ENCODE measurements at places on chromosomes 3 and 15.

DNA sequence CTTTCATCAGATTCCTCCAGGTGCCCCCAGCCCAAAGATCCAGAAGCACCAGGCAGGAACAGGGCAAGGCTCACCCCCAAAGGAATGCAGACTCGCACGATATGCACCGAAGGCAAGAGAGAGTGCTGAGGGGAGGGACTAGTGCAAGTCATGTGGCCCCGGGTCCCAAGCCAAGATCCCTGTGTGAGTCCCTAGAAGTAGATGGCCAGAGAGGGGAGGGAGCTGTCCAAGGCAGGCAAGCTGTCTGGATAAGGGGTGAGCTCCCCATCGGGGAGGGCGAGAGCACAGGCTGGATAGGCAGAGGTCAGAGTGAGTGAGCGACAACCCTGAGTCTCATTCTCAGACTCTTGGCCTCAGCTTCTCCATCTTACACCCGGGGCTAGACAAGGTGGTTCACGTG, 171.5 kb upstream of the LINGO1 start:
- DNase-seq = no peak

DNA sequence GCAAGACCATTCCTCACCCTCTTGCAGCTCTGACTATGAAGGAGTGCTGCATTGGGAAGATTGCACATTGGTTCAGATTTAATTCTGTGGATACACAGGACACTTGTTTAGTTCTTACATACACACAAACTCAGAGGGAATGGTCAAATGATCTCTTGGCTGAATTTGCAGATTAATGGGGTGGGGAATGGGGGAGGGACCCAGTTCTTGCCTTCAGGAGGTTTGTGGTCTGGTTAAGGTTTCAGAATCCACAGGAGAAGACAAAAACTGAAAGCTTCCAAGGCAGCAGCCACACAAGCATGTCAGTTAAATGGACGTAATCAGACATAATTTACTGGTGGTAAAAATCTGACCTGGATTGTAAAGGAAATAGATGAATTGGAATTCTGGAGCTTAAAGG, 257.1 kb upstream of the ROPN1 start:
- DNase-seq = no peak

DNA sequence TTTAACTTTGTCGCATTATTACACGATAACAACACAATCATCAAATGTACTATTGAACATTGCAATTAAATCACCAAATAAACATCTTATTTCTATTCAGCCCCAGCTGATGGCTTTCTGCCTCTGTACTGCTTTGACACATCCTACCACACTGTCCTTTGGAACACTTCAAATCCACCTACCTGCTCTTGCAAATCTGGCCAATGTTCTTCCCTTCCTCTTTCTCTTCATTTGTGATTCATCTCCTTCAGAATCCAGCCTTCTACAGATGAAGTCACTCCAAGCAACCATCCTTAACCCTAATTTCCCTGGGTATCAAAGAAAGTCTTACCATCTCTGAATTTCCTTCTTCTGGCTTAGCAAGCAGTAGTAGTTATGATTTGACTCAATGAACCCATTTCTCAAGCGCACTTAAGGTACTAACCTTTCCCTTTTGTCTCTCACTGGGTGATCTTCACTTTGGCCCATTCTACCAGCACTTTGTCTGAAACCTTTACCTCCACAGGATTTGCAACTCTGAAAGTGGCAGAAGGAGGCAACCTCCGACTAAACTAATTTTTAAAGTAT, 502.9 kb downstream of the FOXP1 start:
- no peak for DNase-seq

DNA sequence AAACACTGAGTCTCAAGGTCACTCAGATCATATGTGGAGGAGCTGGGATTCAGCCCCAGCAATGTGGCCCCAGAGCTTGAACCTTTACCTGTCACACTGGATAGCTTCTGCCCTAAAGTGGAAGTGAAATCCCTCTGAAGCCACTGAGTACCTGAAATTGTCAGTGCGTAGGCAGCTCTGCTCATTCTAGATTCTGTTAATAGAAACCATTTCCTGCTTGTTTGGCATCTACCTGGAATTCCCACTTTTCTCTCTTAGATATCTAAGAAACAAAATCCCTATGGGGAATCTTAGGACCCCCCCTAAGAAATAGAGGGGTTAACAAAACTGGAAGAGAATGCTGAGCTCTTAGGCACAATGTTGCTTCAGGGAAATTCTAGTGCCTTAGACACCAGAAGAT, 29.8 kb downstream of the FBXL22 start:
- DNase-seq = no peak

- no peak for DNase-seq
Measured at GRCh38 chr15:90031231-90031791, 30.2 kb downstream of the ZNF710 start.

- DNase-seq = no peak
Measured at GRCh38 chr3:74523811-74524210, 90.6 kb downstream of the CNTN3 start.

GRCh38 chr15:77034695-77035489, 36.0 kb downstream of the TSPAN3 start:
- no peak for DNase-seq

GRCh38 chr3:141184430-141184829, 47.2 kb upstream of the PXYLP1 start:
- DNase-seq = no peak

GRCh38 chr3:149717391-149718056, 34.8 kb downstream of the COMMD2 start:
- DNase-seq = peak; percentile 69

DNA sequence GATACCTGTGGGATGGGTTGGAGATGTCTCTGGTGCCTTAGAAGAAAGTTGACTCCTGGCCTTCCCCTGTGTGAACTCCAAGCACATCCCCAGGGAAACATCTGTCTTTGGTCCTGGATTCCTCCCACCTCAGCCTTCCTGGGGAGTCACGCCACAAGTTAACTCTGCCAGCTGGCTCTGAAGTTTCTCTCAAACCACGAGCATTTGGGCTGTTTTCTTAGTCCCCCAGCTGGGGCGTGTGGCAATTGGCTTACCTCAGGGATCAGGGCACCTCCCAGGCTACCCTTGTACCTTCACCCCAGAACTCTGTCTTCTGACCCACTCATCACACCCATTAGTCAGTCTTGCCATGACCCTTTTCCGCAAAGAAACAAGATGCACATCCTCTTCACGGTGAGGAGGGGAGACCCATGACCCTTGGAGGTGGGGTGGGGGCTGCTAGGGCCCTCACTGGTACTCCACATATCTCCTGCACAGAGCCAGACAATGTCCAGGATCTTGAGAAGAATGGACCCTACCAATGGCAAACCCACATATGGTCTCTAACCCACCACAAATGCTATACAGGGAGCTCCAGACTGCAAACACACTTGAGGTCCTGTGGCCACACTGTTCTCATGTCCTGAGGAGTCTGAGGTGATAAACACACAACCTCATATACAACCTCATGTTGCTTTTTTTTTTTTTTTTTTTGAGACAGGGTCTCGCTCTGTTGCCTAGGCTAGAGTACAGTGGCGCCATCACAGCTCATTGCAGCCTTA, 3.9 kb downstream of the NEIL1 start:
- DNase-seq = no peak

GRCh38 chr3:140980663-140981062, 39.0 kb downstream of the SLC25A36 start:
- DNase-seq = no peak

DNA sequence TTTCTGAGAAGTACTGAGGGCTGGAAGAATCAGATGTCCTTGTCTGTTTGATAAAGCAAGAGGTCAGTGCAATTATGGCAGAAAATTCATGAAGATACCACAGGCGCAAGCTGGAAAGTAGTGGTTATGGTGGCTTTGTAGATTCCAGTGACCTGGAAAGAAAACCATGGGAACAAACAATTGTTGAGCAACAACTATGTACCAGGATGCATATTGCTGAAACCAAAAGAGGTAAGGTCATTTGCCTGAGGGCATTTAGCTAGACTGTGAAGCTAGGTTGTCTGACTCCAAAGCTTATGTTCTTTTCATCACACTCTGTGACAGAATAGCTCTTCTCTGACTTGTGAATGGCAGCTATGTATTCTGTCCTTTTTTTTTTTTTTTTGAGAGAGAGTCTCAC, 74.0 kb downstream of the B3GALNT1 start:
- no peak for DNase-seq

GRCh38 chr3:118000219-118000618, 1034.4 kb downstream of the IGSF11 start:
- DNase-seq = no peak

GRCh38 chr3:52104684-52105640, 48.6 kb upstream of the DUSP7 start:
- DNase-seq = no peak

GRCh38 chr3:153783106-153783505, 338.1 kb upstream of the ARHGEF26 start:
- no peak for DNase-seq

DNA sequence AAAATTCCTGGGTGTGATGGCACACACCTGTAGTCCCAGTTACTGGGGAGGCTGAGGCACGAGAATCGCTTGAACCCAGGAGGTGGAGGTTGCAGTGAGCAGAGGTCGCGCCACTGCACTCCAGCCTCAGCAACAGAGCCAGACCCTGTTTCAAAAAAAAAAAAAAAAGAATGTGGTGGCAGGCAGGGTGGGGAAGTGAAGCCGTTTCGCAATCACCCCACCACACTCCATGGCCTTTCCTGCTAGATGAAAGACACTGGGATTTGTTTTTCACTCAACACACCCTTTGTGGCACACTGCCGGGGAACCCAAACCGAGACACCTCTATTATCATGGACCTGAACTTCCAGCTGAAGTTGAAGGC, 172.4 kb upstream of the IQSEC1 start:
- DNase-seq = no peak

DNA sequence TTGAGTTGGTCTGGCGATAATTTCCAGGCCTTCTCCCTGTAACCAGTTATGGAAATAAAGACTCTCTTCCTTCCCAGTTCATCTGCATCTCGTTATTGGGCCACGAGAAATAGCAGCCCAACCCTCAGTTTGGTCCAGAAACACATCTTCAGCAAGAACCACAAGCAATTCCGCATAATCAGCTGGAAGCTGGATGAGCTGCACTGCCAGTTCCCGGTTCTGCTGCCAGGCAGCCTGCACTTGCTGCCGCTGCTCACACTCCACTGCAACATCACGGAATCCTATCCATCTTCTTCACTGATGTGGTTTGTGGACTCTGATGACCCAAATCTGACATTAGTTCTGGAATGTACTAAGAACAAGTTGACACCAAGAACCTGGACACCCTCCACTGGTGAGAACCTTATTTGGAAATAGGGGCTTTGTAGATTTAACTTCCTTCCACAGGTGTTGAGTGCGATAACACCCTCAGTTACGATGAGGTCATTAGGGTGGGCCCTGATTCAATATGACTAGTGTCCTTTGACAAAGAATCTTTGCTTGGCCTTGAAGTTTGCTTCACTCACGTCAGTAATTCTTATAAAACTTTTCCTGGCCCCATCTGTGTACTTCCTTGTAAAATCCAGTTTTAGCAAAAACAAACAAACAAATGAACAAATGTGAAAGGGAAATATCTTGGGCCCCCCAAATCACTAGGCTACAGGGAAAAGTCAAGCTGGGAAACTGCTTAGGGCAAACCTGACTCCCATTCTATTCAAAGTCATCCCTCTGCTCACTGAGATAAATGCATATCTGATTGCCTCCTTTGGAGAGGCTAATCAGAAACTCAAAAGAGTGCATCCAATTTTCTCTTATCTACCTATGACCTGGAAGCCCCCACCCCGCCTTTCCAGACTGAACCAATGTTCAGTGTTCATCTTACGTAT, 221.9 kb upstream of the PROK2 start:
- DNase-seq = no peak

DNA sequence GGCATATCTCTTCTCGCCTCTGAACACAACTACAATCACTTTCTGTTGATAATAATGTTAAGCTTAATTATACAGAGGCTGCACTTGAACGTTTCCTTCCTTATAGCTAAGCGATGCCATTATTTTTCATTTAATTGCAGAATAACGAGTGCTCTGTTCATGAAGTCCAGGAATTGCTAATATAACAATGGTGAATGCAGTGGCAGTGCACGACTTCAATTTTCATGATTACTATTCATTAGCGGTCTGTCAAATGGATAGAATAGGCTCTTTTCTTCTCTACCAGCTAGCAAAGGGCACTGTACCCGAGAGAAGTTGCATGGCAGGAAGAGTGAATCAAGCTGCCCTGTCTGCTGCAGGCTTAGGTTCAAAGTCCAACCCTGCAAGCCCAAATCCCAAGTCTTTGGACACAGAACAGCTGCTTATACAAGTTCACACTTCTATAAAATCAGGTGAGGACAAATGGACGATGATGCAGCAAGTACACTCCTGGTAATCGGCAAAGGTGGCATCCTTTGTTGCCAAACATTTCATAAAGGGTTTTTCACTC, 75.6 kb downstream of the PDZRN3 start:
- DNase-seq = no peak

- no peak for DNase-seq
Measured at GRCh38 chr3:73933585-73933984, 308.8 kb upstream of the PDZRN3 start.

DNA sequence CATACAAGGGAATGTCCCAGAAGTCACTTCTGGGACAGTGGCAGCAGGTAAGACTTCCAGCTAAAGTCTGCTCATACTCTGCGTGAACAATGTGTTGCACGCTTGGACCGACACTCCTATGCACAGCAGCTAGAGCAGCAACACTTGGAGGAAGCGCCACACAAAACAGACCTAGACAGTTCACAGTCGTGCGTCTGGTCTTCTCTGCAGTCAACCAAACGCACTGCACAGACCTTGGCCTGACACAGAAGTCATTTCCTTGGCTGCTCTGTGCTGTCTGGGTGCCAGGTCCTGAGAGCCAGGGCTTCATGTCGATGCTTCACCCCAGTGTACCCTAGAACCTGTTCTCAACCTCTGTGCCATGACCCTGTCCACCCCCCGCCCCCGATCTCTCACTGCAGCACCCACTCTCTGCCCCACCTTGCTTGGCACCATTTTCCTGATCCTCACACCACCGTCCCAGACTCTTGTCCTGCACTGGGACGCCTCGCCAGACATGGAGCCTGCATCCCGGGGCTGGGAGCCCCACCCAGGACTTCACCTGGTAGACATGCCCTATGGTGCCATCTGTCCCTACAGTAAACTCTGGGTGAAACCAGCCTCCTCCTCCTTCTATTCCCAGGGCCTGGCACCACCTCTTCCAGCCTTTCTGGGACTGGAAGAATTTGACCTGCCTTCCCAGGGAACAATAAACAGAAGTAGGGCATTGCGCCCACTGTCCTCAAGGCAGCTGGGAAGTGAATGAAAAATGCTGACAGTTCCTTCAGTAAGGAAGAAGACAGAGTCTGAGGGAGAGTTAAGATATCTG, 3.1 kb downstream of the ATP10A start:
- DNase-seq = no peak

DNA sequence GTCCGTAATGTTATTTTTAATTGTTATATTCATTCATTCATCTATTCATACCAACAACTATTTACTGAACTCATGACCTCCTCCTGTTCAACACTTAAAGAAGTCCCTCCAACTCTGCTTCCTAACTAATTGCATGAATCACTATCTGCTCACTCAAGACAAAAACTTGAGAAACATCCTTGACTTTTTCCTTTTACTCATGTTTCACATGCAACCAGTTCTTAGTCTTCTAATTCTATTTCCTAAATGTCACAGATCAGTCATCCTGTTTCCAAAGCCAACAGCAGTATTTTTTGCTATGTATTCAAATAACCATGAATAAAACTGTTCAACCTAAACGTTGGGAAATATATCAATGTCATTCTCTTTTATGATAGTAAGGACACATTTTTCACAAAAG, 124.6 kb upstream of the GBE1 start:
- no peak for DNase-seq
